ENCODE measurements at places on chromosomes 11 and 22. TPM values are rescaled to one million over a fixed set of nuclear protein-coding genes. Genes with fewer than 3 reads are reported as not detected.

Gene OR2D2
- not detected for total RNA-seq

- peaks cover 21% of the 10 kb centered on the region for H3K36me3 ChIP-seq
- no peak overlapping the region for H3K27ac ChIP-seq
- no peak overlapping the region for H3K4me3 ChIP-seq
These were observed 14.2 kb downstream of the MCAT start for GRCh38 chr22:43128928-43129424.

DNA sequence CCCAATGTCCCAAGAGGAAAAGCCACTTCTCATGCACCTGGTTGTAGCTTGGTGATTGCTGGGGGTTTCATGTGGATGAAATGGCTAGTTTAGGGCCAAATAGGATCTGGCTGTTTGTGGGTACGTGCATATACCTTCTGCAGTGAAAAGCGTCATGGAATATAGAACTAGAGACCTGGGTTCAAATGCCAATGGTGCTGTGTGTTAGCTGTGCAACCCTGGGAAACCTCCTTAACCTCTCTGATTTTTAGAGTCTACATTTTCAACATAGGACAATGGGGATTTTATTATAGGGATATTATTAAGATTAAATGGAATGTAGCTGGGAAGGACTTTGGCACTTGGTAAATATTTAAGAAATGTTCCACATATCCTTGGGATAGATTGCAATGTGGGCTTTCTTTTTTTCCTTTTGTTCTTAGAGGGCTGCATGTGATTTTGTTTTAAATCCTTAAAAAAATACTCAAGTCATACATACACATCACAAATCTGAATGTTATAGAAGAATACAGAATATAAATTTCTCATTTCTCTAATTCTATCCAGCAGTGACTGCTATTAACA is 112.6 kb upstream of the E2F8 start:
- H3K36me3 ChIP-seq, result no peaks in the 10 kb centered on the region
- no peak overlapping the region for H3K27ac ChIP-seq
- peaks cover 1% of the 10 kb centered on the region for H3K27me3 ChIP-seq
- peaks cover 8% of the 10 kb centered on the region for H3K4me1 ChIP-seq
- no peak for DNase-seq

GRCh38 chr11:95360377-95361075 is 129.5 kb upstream of the SESN3 start:
- H3K4me3 ChIP-seq, result no peak overlapping the region
- no peak for DNase-seq
- H3K27ac ChIP-seq, result no peak overlapping the region
- H3K27me3 ChIP-seq, result no peaks in the 10 kb centered on the region
- no peaks in the 10 kb centered on the region for H3K36me3 ChIP-seq

- no peak overlapping the region for H3K27ac ChIP-seq
- no peaks in the 10 kb centered on the region for H3K36me3 ChIP-seq
- peaks cover 26% of the 10 kb centered on the region for H3K4me1 ChIP-seq
- no peak for DNase-seq
- H3K4me3 ChIP-seq, result no peak overlapping the region
These were observed 59.1 kb downstream of the ETS1 start for GRCh38 chr11:128528294-128528693.

GRCh38 chr11:76083563-76084451 is 122.5 kb downstream of the WNT11 start:
- no peaks in the 10 kb centered on the region for H3K36me3 ChIP-seq
- no peak for DNase-seq

DNA sequence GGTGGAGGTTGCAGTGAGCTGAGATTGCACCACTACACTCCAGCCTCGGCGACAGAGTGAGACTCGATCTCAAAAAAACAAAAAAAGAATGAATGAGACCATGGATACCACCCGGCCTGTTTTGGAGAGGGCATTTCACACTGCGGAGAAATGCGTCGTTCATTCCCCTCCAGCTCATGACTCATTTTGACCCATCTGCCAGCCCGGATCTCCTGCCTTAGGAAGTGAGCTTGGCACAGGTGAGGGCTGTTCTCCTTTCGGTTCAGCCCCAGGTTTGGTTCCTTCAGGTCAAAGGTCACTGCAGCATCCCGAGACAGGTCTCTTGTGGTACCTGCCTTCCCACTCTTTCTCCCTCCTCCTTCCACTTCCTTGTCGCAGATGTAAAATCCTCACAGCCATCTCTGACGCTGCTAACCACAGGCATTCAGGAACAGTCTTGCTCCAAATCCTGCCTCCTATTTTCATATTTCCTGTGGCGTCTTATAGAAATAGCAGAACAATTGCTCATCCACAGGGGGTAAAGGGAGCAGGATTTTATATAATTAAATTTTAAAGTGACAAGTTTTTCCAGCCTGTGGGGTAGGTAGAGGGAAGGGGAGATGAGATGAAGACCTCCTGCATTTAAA is 517.9 kb downstream of the NTM start:
- H3K27me3 ChIP-seq, result no peaks in the 10 kb centered on the region
- H3K27ac ChIP-seq, result no peak overlapping the region
- H3K4me3 ChIP-seq, result no peak overlapping the region

Gene MB
- 0.86 TPM for total RNA-seq

DNA sequence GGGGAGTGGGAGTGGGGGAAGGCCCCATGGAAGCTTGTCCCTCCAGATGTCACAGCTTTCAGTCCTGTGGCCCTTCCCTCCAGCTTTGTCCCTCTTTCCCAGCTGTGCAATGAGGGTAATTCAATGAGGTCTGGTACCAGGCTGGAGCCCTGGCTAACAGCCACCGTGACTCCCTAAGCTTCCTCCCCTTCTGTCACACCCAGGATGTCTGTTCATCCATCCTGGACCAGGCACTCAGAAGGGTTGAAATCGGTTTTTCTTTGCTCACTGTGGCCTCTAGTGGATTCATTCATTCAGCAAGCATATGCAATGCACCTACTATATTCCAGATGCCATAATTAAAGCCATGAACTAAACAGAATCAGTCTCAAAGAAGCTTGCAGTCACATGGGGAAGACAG is 38.7 kb downstream of the SYT13 start:
- no peak overlapping the region for H3K4me3 ChIP-seq
- no peak overlapping the region for H3K27ac ChIP-seq
- DNase-seq, result no peak

Gene SLC25A45
- 13.0 TPM for total RNA-seq

- no peaks in the 10 kb centered on the region for H3K27me3 ChIP-seq
- no peak for DNase-seq
- H3K27ac ChIP-seq, result no peak overlapping the region
- no peaks in the 10 kb centered on the region for H3K36me3 ChIP-seq
These were observed 8.9 kb upstream of the ANKK1 start for GRCh38 chr11:113378692-113379091.

DNA sequence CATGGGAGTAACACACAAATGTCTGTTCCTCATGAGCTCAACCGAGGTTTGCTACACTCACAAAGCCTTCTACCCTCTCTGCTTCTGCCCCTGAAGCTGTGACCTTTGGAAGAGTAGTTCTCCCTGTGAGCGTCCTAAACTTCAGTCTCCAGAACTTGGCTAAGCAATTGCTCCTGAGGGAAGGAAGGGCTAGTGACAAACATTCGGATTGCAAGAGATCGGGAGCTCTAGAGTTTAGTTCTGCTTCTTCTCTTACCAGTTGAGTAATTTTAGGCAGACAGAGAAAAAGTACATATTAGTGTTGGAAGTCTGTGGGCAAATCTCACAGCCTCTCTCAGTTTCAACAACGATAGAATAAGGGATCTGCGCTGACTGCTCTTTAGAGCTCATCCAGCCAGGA is 27.3 kb upstream of the ELF5 start:
- no peaks in the 10 kb centered on the region for H3K4me1 ChIP-seq
- H3K36me3 ChIP-seq, result no peaks in the 10 kb centered on the region
- H3K4me3 ChIP-seq, result no peak overlapping the region
- no peak for DNase-seq
- no peak overlapping the region for H3K27ac ChIP-seq
- H3K27me3 ChIP-seq, result no peaks in the 10 kb centered on the region

Gene KCNJ1
- 0.18 TPM for total RNA-seq

Gene CCDC73
- total RNA-seq, result 0.09 TPM

Gene SHANK2
- total RNA-seq, result 59.8 TPM

DNA sequence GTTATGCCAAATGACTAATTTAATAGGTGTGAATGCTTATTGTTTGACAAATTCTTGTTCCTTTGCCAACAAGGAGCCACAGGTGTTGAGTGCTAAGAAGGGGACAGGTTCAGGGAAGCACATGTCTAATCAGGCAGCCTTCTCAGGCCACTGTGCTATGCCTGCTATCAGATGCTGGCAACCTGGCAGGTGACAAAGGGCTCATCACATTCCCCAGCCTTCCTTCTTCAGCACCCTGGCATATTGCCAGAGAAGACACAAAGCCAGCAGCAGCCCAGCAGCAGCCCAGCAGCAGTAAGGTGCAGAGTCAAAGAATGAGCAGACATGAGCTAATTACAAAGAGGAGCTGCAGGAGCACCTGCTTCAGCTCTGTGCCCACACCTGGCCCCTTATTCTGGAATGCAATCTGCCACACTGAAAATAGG is 68.2 kb downstream of the GUCY1A2 start:
- H3K27ac ChIP-seq, result no peak overlapping the region
- H3K36me3 ChIP-seq, result no peaks in the 10 kb centered on the region
- H3K4me1 ChIP-seq, result no peaks in the 10 kb centered on the region
- no peak for DNase-seq

DNA sequence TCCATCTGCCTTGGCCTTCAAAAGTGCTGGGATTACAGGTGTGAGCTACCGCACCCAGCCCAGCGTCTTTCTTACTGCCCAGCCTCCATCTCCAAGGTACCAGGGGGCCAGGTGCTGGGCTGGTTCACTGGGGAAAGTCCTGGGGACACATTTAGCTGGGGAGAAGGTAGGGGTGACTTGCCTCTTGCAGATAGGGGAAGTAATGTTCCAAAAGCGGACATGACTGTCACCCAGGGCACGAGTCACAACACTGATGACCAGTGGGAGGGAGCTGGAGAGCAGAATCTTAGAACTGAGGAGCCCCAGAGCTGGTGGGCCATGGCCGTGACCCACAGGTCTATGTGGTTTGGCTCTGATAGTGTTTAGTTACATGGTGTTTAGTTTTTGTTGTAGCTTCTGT is 2.4 kb upstream of the SLC15A3 start:
- peak overlapping the region; percentile 33 for H3K27ac ChIP-seq
- no peak for DNase-seq
- peaks cover 33% of the 10 kb centered on the region for H3K4me1 ChIP-seq
- no peaks in the 10 kb centered on the region for H3K36me3 ChIP-seq

DNA sequence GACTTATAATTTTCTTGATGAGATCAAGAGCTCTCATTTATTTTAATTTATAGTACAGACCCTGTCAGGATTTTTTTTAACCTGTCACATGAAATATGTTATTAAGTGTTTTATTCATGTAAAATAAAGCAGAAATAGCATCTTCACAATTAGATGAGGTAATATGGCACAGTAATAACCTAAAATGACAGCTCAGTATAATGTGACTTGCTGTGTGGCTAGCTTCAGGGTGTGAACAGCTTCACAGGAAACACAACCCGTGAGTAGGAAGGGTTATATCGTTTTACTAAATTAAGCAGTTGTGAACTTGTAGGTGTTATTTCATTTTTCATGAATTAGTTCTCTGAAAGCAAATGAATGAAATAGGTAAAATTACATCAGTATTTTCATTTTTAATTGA is 366.9 kb upstream of the CHORDC1 start:
- H3K27ac ChIP-seq, result no peak overlapping the region
- H3K4me1 ChIP-seq, result no peaks in the 10 kb centered on the region
- H3K27me3 ChIP-seq, result no peaks in the 10 kb centered on the region
- no peaks in the 10 kb centered on the region for H3K36me3 ChIP-seq

Gene SLC22A8
- total RNA-seq, result not detected

GRCh38 chr22:20109411-20110358 is 6.2 kb upstream of the RANBP1 start:
- no peak overlapping the region for H3K27ac ChIP-seq
- peaks cover 100% of the 10 kb centered on the region for H3K36me3 ChIP-seq
- DNase-seq, result peak; percentile 42
- H3K27me3 ChIP-seq, result no peaks in the 10 kb centered on the region

Gene TSGA10IP
- not detected for total RNA-seq

- peaks cover 64% of the 10 kb centered on the region for H3K4me1 ChIP-seq
- no peaks in the 10 kb centered on the region for H3K27me3 ChIP-seq
These were observed 38.6 kb downstream of the PPP6R3 start for GRCh38 chr11:68498903-68499883.

Measured in lower lobe of right lung (tissue), 2 donors.